ENCODE measurements at places on chromosomes 4 and X. TPM values are rescaled to one million over a fixed set of nuclear protein-coding genes. Genes with fewer than 3 reads are reported as not detected.

The LUZP4 gene
- total RNA-seq = not detected

The SULT1B1 gene
- 0.64 TPM for total RNA-seq

The CLCN5 gene
- total RNA-seq = 14.7 TPM

The GLRA2 gene
- total RNA-seq = 44.4 TPM

The SULT1E1 gene
- total RNA-seq = 18.1 TPM

The ENPP6 gene
- total RNA-seq = 1.2 TPM

The SPANXD gene
- not detected for total RNA-seq

The CXorf65 gene
- not detected for total RNA-seq

The PPBP gene
- total RNA-seq = 5.5 TPM

The SHOX gene
- 0.18 TPM for total RNA-seq

The NEUROG2 gene
- total RNA-seq = 7.8 TPM

The ADGRA3 gene
- 69.7 TPM for total RNA-seq

The STOX2 gene
- 44.2 TPM for total RNA-seq

Data from cerebellum (tissue), 4 donors.